Small intestine (tissue), 16 donors: ENCODE measurements at places on chromosomes 7 and 10.

DNA sequence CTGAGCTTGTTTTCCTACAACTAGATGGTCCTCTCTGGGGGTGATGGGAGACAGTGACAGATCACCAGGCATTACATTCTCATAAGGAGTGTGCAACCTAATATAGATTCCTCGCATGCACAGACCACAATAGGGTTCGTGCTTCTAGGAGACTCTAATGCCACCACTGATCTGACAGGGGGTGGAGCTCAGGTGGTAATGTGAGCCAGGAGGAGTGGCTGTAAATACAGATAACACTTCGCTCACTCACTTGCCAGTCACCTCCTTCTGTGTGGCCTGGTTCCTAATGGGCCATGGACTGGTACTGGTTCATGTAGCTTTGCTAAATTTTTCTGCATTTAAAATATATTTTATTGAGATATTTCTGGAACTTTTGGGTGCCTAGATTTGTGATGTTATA is 202.3 kb upstream of the ZNF32 start:
- DNase-seq = peak; percentile 13

DNA sequence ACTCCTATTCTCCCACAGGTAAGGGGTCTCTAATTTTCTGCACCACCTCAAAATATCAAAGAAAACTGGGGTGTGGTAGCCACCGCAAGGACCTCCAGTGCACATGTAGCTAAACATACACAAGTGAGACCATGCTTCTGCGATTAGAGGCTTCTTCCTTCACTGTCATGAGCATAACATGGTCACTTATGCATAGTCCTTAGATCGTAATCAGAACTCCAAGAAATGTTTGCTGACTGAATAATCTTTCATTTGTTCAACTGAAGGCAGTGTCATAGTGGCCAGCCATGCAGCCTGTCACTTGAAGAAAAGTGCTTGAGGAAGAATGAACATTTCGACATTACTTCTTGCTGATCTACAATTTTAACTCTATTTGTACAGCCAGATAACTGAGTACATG is 14.6 kb downstream of the TWIST1 start:
- no peak for DNase-seq

- peak; percentile 91 for DNase-seq
Measured at GRCh38 chr10:24465891-24466818, 257.2 kb downstream of the KIAA1217 start.

DNA sequence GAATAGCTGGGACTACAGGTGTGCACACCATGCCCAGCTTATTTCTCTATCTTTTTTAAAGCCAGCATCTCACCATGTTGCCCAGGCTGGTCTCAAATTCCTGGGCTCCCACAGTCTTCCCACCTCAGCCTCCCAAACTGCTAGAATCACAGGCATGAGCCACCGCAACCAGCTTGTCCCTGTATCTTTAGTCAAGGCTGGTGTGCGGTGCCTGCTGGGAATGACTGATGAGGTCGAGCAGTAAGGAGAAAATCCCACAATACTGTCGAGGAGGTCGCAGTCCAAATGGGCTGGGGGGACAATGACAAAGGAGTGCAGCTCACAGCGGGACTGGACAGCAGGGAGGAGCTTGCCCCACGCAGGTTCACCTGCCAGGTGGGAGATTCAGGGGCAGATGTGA is 50.2 kb upstream of the CALN1 start:
- no peak for DNase-seq

GRCh38 chr10:86658261-86658741 is 4.0 kb downstream of the OPN4 start:
- DNase-seq = no peak

DNA sequence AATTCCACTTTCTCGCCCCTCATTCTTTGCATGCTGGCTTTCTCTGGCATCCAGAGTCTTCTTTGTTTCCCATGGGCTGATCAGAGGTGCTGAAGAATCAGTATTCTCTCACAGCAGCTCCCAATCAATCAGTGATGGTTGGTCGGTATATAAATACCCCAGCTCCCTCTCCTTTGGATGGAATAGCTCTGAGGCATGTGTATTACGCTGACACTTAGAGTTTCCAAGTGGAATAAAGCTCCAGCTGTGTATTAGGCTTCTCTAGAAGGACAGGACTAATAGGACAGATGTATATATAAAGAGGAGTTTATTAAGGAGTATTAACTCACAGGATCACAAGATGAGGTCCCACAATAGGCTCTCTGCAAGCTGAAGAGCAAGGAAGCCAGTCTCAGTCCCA is 218.3 kb upstream of the GRB10 start:
- no peak for DNase-seq

GRCh38 chr7:137619181-137619580 is 227.6 kb downstream of the DGKI start:
- DNase-seq = no peak

- DNase-seq = no peak
Measured at GRCh38 chr7:133315332-133316040, 62.6 kb downstream of the EXOC4 start.

DNA sequence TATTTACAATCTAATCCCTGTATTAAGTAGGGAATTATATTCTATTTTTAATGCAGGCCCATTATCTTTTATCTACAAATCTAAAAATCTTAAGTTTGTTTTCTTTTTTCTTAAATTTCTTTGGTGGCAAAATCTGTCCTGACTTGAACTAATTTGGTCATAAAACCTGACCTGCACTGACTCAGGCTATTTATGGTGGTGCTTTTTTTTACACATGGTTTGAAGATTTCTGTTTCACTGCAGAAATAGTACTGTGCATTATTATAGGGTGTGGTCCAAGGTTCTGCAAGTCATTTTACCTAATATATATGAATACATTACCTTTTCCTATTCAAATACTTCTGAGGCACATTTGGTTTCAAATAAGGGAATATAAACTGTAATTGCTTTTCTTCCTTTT is 137.0 kb downstream of the CD36 start:
- DNase-seq = peak; percentile 32

- no peak for DNase-seq
Measured at GRCh38 chr7:908159-908581, 31.8 kb downstream of the GET4 start.

- DNase-seq = peak; percentile 68
Measured at GRCh38 chr10:61974601-61975390, 73.3 kb downstream of the ARID5B start.

GRCh38 chr7:128027485-128027980 is 3.7 kb downstream of the LRRC4 start:
- DNase-seq = peak; percentile 85

DNA sequence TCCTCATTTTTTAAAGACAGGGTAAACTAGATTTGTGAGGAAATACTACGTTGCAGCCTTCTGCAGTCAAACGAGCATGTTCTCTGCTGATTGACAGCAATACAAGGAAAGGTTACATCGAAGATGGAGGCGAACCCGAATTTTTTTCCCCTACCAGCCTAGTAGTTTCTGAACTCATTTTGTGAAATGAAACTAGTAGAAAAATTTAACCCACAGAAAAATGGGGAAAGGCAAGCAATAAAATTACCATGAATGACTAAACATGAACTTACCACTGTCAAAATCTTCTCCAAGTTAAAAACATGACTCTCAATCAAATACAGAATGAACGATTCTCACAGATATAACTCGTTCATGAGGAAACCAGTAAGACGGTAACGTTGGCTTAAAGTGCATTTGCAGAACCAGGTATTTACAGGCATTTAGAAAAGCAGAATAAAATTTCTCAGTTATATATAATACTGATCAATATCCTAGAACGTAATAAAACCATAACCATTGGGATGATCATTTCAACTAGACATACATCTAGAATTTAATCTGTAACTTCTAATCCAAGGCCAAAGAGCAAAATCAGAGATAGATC is 73.9 kb downstream of the CELF2 start:
- no peak for DNase-seq

DNA sequence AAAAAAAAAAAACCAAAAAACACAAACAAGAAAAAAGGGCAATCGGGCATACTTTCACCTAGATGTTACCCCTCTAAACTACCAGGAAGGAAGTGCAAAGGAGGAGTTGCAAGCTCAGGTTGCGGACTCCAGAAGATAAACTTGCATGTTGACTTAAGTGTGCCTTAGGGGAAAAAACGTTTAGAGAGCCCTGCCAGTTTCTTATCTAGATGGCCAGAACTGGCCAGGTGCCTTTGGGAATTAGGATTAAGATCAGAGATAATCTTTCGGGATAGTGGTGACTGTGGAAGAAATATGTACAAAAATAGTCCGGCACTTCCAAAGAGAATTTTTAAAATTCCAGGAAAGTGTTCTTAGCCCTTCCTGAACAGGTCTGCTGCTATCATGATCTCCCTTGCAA is 17.6 kb downstream of the EVX1 start:
- no peak for DNase-seq

DNA sequence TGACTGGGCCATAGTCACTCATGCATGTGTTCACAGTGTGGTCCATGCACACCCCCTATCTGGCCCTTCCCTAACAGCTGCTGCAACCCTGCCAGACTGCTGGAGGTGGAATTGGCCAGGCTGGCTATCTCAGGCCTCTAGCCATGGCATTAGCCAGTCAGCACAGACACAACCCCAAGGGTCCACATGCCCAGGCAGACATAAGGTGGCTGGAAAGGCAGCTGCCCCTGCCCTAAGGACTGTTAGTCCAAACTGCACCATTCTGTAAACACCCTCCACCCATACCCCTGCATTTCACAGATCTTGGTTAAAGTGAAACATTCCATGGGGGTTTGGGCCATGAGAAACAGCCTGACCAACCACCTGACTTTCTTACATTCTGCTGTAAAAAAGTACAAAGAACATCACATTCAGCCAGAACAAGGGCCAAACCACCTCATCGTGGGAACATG is 137.4 kb upstream of the KCNMA1 start:
- no peak for DNase-seq

DNA sequence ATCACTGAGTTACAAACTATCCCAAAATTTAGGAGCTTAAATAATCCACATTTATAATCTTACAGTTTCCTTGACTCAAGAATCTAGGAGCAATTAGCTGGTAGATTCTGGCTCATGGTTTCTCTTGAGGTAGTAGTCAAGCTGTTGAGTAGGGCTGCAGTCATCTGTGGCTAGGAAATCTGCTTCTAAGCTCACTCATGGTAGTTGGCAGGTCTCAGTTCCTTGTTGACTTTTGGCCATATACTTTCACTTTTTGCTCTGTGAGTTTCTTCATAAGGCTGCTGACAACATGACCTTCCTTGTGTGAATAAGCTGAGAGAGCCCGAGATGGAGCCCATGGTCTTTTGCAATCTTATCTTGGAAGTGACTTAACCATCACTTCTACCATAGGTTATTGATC is 10.8 kb upstream of the ETV1 start:
- DNase-seq = no peak

DNA sequence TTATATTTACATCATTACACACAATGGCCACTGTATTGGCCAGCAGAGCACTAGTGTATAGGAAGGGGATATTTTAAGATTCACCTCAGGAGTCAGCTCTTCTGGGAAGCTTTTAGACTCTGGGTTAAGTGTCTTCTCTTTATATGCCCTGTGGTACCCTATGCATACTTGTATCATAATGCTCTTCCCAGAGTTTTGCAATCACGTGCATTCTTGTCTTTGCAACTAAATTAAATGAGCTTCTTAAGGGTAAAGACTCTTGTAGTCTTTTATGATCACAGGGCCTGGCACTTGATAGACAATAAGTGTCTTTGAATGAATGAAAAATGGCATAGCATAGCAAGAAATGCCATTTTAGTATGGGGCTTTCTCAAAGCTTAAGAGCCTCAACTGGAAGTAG is 35.4 kb upstream of the ARMS2 start:
- DNase-seq = no peak

GRCh38 chr10:77800738-77801266 is 125.8 kb downstream of the DLG5 start:
- DNase-seq = no peak

DNA sequence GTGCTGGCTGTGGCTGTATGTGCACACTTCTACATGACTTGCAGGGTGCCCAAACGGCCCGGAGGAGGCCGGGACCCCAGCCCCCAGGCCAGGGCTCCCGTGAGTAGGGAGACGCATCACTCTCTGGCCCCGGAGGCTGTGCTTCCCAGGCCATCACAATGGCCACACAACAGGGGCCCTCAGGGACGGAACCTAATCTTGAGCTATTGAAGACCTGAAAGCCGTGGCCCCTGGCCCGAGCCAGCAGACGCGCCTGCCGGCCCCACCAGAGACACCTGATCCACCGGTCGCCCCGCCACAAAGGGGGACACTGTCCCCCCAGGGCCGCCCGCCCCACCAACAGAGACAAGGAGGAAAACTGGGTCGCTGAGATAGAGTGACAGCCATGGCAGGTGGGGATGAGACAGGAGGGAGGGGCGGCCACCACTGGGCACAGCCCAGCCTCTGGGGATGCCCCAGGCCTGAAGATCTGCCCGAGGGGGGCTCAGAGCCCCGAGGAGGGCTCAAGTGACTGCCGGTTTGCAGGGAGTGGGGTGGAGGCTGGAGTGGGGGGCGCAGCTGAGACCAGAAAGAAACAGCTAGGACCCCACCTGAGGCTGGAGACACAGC is 10.2 kb upstream of the LFNG start:
- DNase-seq = no peak

DNA sequence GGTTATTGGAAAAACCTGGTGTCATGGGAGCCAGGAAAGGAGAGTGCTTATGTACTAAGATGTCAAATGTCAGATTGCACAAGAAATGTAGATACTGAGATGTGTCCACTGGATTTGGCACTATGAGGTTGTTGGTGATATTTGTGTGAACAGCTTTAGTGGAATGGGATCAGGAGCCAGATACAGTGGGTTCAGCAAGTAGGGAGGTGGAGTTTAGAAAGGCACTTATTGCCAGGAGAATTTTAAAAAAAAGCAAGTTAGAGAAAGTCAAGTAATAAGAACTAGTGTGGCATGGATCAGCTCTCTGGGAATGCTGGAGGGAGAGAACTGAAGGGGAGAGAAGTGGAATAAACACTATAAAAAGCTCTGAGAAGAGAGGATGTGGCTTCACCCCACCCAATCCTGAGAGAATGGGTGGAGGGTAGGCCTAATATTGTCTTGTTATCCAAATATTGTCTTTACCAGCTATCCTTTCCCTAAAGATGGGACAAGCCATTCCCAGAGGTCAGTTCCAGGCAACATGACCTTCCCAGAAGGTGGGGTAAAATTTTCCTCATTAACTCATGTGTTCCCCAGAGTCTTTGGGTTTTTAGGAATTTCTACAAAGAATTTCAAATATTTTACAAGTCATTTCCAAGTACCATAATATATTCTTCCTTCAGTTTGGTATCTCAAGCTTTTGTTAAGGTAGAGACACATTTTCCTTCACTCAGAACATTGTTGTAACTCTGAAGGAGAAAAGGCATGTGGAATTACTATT is 42.3 kb downstream of the ENTPD1 start:
- no peak for DNase-seq

DNA sequence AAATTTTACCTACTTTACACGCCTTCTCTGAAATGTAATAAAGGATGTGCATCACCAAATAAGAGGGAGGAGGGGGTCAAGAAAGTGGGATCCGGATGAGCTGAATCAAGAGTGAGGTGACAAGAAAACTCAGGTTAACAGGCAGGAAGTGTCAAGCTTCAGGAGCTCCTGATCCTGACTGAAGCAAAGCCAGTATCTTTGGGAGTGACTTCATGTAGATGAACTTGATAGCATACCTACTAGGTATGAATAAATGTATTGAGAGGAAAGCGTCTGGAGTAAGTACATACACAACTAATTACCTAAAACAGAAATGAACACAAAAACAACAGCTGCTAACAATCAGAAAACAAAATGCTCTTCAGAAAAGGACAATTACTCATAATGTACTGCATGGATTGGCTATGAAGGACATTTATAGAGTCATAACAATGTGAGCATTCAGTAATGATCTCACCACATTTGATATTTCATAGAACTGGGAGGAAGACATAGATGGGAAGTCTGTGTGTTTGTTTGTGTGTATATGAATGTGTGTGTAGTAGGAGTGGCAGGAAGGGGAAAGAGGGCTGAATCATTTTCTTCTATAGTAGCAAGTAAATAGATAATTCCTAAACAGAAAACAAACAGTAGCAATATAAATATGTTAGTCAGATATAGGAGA is 29.4 kb downstream of the PRKG1 start:
- no peak for DNase-seq
